ENCODE measurements at places on chromosomes 2 and 18. TPM values are rescaled to one million over a fixed set of nuclear protein-coding genes. Genes with fewer than 3 reads are reported as not detected.

GRCh38 chr2:240457223-240458043, 22.0 kb downstream of the GPC1 start:
- no peak for DNase-seq

DNA sequence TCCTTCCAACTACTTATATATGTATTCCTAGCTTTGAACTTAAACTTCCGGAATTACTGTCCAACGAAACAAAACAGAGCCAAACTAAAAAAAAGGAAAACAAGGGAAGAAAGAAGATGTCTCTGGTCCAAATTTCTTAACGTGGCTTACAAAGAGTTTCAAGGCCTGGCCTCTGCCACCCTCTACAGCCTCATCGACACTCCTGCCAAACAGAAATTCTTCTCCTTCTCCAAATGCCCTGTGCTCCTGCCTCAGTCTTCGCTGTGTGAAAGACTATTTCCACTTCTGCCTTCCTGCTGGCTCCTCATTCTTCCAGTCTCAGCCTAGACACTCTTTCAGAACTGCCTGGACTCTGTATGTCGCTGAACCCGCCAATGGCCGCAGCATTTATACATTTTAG, 249.2 kb downstream of the TXNL1 start:
- DNase-seq, result no peak

GRCh38 chr2:25056098-25056821, 14.4 kb downstream of the EFR3B start:
- DNase-seq, result no peak

GRCh38 chr2:1739961-1740715, 4.2 kb downstream of the PXDN start:
- DNase-seq, result no peak

- no peak for DNase-seq
Observed at GRCh38 chr18:65487569-65487968, 263.2 kb upstream of the CDH7 start.

PRKCE gene
- polyA plus RNA-seq, result 9.2 TPM

GRCh38 chr2:162058973-162059668, 14.9 kb downstream of the DPP4 start:
- DNase-seq, result no peak

DNA sequence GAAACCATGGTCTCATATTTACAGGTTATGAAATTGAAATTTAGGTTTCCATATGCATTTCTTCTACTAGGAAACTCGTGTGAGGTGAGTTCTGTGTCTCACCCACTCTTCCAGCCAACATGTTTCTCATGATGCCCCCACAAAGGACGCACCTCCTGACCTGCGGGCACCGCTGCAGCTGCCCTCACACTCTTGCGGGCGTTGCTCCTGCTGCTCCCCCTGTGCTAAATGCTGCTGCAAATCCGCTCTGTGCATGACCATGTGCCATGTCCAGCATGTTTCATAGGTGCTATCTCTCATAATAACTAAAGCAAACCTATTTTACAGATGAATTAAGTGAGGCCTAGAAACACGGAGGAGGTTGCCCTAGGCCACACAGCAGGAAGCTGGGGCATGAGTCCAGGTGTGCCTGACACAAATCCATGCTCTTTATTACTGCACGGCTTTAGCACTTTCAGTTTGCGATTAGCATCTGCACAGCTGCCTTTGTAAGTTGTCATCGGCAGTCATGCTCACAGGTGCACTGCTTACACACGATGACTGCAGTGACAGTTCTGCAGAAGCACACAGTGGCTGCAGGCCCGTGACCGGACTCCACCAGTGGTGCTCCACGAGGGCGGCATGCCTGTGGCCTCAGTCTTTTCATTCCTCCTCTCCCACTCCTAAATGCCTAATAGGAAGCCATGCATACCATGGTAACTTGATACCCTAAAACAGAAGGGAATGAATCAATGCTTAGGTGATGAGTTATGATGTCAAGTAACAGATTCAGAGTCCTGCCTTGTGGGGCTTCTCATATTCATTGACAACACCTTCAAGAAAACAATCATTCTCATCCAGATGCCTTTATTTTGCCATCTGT, 14.9 kb upstream of the GALR1 start:
- no peak for DNase-seq

DNA sequence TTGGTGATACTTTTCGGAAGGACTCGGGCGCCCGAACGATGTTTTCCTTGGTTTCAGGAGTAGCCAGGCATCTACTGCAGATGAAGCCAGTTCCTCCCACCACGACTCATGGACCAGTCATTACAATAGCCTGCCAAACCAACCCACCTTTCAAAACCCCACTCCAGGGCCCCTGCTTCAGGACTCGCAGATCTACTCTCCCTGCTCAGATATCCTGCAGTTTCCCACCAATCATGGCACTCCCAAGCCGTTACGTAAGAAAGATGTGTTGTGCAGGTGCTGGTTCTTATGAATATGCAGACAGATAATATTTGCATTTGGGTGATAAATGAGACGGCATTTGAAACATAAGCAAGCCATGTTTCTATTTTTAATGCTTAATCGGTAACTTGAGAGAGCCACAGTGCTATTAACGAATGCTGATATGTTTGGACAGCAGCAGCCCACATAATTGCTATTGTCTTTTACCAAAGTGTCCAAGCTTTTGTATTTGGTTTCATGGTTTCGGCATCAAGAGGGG, 3.5 kb upstream of the CYS1 start:
- no peak for DNase-seq

TYMS gene
- polyA plus RNA-seq, result 114 TPM

DNA sequence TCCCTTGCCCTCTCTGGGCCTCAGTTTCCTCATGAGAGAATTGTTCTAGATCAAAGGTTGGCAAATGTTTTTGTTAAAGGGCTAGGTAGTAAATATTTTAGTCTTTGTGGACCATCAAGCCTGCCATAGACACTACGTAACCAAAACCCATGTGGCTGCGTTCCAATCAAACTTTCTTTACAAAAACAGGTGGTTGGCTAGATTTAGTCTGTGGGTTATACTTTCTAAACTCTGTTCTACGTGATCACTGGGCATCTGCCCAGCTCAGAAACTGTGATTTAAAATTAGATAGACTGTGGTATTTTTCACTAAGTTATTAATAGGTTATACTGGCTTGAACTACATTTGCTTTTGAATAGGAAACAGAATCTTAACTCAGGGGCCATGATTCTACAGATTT, 149.8 kb upstream of the DCC start:
- DNase-seq, result no peak

ABCG5 gene
- polyA plus RNA-seq, result 0.50 TPM

DNA sequence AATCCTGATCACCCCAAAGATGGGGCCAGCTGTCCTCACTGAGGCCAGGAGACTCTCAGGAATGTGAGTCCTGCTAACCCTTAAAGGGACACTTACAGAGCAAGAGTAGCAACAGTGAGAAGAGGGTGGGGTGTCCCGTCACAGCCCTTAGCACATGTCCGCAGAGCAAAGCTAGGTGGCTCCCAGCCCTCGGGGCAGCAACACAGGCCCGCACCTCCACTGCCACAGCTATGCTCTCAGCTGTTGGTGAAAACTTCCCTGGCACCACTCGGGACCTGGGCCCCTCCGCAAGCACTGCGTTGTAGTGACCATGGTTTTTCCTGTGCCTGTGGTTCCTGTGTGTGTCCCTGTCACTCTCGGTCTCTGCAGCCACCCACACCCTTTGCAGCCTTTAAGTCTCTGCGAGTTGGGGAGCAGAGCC, 76.4 kb upstream of the UXS1 start:
- no peak for DNase-seq

- no peak for DNase-seq
Observed at GRCh38 chr2:46800625-46801349, 114.8 kb downstream of the MCFD2 start.

DNA sequence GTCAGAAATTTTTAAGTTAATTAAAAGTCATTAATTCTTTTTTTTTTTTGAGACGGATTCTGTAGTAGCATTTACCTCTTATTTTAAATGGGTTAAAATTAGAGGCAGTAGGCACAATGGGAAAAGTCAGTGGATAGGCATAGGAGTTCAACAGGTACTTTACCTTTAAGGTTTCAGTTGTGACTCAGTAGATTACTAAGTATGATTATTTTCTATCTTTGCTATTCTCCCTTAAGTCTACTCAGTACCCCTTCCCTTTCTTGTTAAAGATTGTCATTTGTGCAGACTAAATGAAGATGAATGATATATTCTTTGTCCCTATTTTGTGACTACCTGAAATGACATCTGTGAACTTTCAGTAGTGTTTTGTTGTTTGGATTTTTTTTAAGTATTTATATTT, 19.7 kb downstream of the CCNYL1 start:
- DNase-seq, result no peak

HOXD8 gene
- 193 TPM for polyA plus RNA-seq

DNA sequence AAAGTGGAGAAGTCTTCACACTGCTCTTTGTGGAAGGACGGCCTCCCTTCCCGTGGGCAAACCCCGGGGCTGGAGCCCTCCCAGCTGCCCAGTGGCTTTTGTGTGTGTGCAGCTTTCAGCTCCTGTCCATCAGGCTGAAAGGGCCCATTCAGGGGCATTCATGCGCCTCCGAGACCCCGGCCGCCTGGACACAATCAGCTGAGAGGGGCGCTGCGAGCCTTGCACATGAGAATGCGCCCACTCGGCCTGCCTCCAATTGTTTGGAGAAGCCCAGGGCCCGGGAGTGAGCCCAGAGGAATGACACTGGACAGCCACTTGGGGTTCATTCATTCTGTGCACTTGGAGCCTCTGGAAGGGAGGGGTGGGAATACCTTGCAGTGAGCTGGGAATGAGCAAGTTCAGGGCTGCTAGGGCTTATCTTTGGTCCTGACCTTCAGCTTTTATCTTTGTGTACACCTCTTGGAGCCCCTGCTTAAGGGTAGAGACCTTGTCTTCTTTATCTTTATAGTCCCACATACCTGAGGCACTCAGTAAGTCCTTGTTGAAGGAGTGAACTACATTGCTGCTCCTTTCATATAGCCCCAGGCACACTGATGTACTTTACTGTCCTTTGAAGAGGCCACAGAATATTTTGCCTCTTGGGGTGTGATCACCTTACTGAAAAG, 56.5 kb downstream of the TCF7L1 start:
- DNase-seq, result no peak

DNA sequence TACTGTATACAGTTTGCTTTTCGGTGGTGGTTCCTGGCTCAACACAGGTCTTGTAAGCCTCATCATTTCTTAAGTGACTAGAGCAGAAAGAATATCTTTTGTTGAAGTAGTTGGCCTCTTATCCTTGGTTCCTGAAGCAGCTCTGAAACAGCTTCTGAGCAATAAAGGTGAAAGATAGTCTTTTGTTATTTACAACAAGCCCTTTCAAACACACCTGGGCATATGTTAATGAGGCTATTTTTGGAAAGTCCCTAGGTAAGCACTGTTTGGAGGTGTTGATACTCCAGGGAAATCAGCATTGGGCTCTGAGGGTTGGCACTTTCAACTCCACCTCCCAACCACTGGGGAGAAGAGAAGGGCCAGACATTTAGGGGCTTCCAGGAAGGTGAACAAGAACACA, 211.0 kb downstream of the MCFD2 start:
- no peak for DNase-seq

GRCh38 chr2:120526047-120526562, 180.2 kb downstream of the INHBB start:
- no peak for DNase-seq

AQP4 gene
- polyA plus RNA-seq, result 0.23 TPM

- no peak for DNase-seq
Observed at GRCh38 chr2:69100220-69100723, 87.3 kb downstream of the ANTXR1 start.

DNA sequence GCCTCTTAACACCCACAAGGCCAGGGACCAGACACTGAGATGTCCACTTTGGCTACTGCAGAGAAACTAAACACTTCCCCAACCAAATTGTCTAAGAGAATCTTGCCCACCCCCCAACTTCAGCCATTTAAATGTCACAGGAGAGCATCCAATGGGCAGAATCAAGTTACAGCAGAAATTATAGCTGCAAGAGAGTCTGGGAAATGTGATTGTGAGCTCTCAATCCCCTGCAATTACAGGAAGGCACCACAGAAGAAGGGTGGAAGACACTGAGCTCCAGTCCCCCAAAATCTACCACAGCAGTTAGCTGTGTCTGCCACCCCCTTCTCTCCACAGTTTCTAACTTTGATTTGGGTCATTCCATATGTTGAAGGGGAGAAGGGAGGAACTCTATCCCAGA, 103.5 kb upstream of the ATL2 start:
- DNase-seq, result no peak

DNA sequence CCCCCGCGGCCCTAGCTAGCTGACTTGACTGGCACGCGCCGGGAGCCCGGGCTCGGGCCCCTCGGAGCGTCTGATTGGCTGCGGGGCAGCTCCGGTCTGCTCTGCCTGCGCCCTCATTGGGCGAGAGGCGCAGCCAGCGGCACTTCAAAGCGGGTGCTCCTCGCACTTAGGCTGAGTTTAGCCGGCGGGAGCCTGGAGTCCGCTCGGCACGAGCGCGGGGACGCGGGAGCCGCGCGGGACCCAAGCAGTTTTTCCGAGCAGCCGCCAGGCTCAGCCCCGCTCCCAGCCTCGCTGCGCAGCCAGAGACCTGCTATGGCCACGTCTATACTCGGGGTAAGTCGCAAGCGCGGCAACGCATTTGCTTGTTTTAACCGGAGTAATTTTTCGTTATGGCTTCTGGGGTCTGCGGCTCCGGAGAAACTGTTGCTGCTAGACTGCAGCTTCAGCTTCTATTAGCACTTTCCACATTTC, at the start of gene SP9:
SP9 (plus strand) TSS at position 174 of the 471 bp plus-strand sequence; CDS start at position 313, 139 bp downstream.
- DNase-seq, result no peak

NR4A2 gene
- polyA plus RNA-seq, result 0.82 TPM

GRCh38 chr2:88671786-88672427, 19.6 kb upstream of the RPIA start:
- no peak for DNase-seq

DNA sequence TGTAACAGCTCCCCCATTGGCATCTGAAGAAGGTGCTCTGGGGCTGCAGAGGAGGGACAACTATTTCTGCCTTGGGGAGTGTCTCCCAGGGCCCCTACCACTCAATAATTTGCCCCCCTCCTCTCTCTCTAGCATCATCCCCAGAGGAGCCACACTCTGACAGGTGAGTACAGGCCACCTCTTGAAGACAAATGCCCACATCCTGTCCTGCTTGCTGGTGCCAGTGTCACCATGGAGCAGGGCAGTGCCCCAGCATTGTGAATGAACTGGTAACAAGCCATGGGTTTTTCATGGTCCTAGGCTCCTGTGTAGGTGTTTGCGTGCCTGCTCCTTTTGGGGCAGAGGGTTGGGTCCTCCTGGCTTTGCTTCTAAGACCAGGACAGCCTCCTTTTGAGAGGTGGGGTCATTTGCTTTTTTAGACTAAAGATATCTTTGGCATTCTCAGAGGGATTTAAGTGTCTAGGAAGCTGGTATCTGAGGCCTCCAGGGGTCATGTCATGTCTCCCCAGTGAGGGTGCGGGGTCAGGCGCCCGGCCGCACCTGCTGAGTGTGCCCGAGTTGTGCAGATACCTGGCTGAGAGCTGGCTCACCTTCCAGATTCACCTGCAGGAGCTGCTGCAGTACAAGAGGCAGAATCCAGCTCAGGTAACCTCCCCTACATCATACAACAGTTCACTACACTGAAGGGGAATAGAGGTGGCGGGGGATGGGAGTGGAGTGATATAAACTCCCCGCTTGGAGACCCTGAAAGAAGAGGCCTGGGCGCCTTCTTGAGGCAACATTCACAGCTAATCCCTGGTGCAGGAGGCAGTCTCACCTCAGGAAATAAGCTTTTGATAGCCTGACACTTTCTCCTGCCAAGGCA, 1.8 kb downstream of the RETREG2 start:
- DNase-seq, result no peak

C2orf78 gene
- not detected for polyA plus RNA-seq

All from right renal cortex interstitium (tissue), 3 donors.